A549 treated with CORT108297 at 1 μM for 4 hours (cell line): ENCODE measurements at places on chromosomes 5 and 9. TPM values are rescaled to one million over a fixed set of nuclear protein-coding genes. Genes with fewer than 3 reads are reported as not detected.

The SPINK4 gene
- total RNA-seq = 0.28 TPM in 1 of 5 replicates, not detected in the others

The GPR150 gene
- total RNA-seq = 0.07 to 0.21 TPM (median 0.08 TPM) in 5 replicates

The LCN1 gene
- 0.12 TPM in 1 of 5 replicates, not detected in the others for total RNA-seq

The ST8SIA4 gene
- total RNA-seq = 0.27 to 0.43 TPM (median 0.39 TPM) in 5 replicates

The TXNDC8 gene
- not detected in 5 replicates for total RNA-seq

The OTP gene
- 0.03 to 0.09 TPM (median 0.06 TPM) in 5 replicates for total RNA-seq

The FAM221B gene
- not detected in 5 replicates for total RNA-seq

The POU5F2 gene
- total RNA-seq = 0.01 TPM in 1 of 5 replicates, not detected in the others

The DND1 gene
- 0.44 to 1.0 TPM (median 0.92 TPM) in 5 replicates for total RNA-seq
